ENCODE measurements at places on chromosomes 7 and 10.

DNA sequence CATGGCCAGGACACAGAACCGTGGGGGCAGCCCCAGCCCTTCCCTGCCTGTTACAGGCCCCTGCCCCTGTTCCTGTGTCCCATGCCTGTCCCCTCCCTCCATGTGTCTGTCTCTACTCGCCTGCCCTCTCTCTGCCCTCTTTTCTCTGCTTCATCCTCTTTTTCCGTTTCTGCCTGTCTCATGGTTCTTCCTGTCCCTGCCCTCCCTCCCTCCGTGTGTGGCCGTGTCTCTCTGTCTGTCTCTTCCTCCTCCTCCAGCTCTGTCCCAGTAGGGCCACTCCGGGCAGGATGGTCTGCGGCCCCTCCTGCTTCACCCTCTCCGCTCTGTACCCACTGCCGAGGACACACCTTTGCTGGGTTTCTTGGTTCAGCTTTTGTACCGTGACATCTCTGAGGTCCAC, 137.4 kb downstream of the FAM53B start:
- DNase-seq, result no peak

- no peak for DNase-seq
Observed at GRCh38 chr10:29732918-29733317, 98.1 kb upstream of the SVIL start.

DNA sequence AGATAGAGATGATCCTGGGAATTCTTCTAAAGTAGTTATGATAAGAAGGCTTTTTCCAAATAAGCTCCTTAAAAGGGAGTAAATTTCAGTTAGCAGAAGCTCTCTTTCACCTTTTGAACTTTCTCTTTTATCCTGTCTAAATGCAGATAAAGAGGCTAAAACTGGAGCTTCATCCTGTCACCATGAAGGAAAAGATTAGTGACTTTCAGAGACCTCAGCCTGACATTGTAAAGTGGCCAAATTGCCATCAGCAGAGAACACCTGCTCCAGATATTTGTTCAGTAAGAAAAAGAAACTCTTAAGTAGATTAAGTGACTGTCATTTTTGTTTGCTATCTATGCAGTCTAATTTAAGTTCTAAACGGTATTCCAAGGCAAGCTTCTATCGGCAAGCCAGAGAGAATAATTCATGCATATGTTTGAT, 18.3 kb downstream of the VWDE start:
- no peak for DNase-seq

- DNase-seq, result peak; percentile 52
Observed at GRCh38 chr7:37198906-37199485, 249.7 kb downstream of the ELMO1 start.

DNA sequence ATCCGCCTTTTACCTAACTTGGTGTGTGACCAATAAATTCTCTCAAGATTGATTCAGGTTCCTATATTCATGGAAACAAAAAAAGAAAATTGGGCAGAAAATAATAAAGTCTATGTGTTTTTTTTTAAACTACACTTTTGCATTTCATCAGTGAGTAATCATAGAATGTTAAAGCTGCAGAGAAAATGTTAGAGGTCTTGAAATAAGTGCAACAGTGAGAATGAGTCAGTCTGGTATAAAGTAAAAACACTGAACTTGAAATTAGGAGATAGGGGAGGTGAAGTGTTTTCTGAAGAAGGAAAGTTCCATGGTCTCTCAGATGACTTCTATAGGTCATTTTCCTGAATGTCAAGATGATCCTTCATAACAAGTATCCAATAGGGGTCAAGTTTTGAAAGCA, 202.6 kb upstream of the NRP1 start:
- no peak for DNase-seq

DNA sequence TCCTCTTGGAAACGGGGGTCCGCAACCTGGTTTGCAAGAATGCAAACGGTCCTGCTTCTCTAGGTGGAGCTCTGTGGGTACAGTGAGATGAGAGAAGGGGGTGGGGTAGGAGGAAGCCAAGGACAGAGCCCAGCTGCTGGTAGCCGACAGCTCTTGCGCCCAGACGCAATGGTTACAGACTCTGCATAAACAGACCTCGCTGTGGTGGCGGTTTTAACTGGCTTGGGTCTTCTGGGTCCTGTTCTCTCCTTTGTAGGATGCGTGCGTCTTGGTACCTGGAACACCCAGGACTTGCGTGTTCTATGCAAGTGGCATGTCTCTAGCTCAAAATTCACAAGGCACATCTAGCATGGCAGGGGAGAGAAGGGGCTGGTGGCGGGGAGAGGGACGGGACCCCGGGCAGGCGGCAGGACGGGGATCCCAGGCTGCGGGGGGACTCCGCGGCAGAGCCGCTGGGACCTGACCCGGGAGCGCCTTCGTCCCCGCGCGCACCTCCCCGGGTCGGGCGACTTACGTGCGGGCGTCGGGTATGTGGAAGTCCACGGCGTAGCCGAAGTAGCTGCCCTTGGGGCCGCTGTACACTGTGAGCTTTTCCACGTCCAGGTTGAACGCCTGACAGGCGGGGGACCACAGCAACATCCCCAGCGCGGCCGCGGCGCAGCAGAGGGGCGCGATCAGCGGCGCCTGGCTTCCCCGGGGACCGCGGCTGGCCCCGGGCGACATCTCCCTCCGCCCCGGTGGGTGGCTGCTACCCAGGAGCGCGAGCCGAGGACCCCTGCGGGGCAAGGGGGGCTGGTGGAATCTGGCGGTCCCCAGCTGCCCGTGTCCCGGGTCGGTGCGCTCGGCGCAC, 448 bp downstream of the ITGA8 start:
- no peak for DNase-seq

- DNase-seq, result no peak
Observed at GRCh38 chr7:128045766-128046165, 14.5 kb upstream of the LRRC4 start.

DNA sequence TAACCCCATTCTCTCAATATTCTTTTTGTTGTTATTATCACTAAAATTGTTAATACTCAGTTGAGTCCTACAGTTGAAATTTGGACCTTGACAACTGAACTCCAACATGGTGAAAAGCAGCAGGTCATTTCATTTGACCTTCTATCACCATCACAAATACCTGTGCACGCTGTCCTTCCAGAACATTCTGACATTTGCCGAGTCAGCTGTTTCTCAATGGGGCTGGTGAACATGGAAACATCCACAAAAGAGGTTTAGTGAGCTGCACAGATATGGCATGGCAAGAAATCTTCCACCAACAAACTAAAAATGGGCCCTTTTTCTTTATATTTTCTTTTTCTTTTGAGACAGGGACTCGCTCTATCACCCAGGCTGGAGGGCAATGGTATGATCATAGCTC, 169.7 kb downstream of the ZNF438 start:
- no peak for DNase-seq

Measured in activated CD4-positive, alpha-beta T cell treated with anti-CD3 and anti-CD28 coated beads, Interleukin-2, amount 50 U/mL, for 24 hours (primary cell).